Mesenchymal stem cell (in vitro differentiated cells and primary cell): ENCODE measurements at places on chromosomes 2 and 18.

DNA sequence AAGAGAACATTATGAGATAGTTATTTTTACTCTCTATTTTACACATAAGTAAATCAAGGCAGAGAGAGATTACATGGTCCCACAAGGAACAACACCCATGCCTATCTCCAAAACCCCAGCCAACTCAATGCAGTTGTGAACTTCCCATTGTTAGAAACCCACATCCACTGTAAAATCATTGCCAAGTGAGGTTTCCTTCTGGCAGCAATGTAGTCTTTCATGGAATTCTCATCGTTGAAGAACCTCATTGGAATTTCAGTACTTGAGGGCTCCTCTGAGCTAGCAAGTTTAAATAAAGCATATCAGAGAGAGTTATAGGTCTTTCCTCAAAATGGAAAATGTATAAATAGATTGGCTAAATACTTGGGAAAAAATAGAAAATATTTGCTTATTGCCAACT lies 105.2 kb downstream of the RAD51AP2 start:
- no peak for DNase-seq
- no peaks in the 10 kb centered on the region for H3K27me3 ChIP-seq
- H3K27ac ChIP-seq = no peak overlapping the region
- no peak overlapping the region for H3K4me3 ChIP-seq

- H3K27ac ChIP-seq = no peak within 1 kb of the TSS
- H3K4me3 ChIP-seq = peak within 1 kb of the TSS; percentile 70
- DNase-seq = peak; percentile 10
- H3K4me1 ChIP-seq = peaks cover 15% of the 10 kb centered on the region
- H3K36me3 ChIP-seq = no peaks in the 10 kb centered on the region
These were observed at the start of gene ADD2 for GRCh38 chr2:70767699-70768589. TSS of gene ADD2 (minus strand) at chr2:70768200. CDS start at chr2:70706408, 61,792 bp downstream.

DNA sequence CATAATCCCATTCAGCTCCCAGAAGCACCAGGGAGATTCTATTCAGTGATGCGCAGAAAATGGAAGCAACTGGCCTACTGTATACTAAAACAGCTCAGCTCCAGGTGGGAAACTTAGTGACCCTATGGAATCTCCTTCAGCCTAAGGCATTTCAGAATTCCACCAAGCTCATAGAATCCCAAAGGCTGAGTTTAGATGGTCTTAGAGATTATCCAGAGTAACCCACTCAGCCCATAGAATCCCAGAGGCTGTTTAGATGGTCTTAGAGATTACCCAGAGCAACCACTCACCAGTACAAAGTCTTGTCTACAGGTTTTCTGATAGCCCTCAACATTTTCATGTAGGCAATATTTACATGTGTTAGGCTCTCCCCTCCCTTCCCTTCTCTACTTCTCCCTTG lies 232.0 kb upstream of the SLC14A2 start:
- no peak for DNase-seq
- no peak overlapping the region for H3K27ac ChIP-seq
- no peaks in the 10 kb centered on the region for H3K27me3 ChIP-seq
- H3K36me3 ChIP-seq = no peaks in the 10 kb centered on the region

GRCh38 chr2:133324150-133324561 lies 244.1 kb downstream of the NCKAP5 start:
- H3K27ac ChIP-seq = peak overlapping the region; percentile 71
- H3K27me3 ChIP-seq = no peaks in the 10 kb centered on the region

DNA sequence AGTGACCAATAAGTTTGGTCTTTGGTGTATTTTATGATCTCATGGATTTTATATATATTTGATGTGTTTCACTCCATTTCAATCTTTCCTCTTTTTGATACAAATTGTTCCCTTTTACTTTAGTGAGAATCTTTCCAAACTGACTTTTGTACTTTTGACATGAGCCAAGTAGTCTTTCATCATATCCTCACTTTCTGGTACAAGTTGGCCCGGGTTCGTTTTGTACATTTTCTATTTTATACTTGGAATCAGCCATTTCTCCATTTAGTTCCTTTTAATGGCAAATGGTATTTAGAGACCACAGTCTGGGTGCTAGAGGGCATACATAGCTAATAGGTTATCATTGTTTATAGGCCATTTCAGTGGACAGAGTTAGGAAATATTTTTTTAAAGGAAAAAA lies 147.9 kb upstream of the MYO3B start:
- no peak overlapping the region for H3K27ac ChIP-seq
- H3K27me3 ChIP-seq = no peaks in the 10 kb centered on the region
- no peak overlapping the region for H3K4me3 ChIP-seq
- H3K4me1 ChIP-seq = no peaks in the 10 kb centered on the region
- no peak for DNase-seq

- H3K27ac ChIP-seq = no peak overlapping the region
- no peak for DNase-seq
- no peak overlapping the region for H3K4me3 ChIP-seq
- H3K4me1 ChIP-seq = no peaks in the 10 kb centered on the region
These were observed 14.7 kb upstream of the IKZF2 start for GRCh38 chr2:213166109-213166508.
